ENCODE measurements at places on chromosomes 11 and 22.

- DNase-seq = peak; percentile 16
Observed at GRCh38 chr11:64321533-64321932, 3.6 kb downstream of the PRDX5 start.

DNA sequence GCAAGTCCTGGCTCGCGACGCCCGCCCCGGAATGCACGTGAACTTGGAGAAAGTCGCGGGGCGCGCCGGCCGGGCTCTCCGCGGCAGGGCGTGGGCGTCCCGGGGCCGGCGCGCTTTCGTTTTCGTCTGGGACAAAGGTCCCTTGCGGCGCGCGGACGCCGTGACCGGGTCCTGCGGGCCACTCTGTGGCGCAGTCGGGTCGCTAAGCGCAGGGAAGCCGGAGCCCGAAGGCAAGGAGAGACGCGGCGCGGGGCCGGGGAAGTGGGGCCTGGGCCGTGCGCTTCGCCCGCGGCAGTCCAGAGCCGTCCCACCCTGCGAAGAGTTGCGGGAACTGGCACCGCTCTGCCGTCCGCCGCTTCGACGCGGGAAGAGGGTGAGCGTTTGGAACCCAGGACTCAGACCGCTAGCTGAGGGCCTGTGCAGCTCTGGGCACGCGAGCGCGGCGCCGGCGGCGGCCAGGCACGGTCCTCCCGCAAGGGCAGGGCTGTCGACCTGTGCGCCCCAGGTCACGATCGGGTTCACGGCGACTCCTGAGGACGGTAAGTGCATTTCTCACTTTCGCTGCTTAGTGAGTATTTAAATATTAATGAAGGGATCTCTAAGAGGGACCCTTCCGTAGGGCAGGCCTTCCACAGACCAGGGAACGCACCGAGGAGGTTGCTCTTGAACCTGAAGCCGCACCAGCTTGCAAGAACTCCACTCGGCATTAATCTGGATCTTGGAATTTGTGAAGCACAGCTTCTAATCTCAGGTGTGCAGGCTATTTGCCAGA, 78.0 kb upstream of the PPARA start:
- peak; percentile 65 for DNase-seq

DNA sequence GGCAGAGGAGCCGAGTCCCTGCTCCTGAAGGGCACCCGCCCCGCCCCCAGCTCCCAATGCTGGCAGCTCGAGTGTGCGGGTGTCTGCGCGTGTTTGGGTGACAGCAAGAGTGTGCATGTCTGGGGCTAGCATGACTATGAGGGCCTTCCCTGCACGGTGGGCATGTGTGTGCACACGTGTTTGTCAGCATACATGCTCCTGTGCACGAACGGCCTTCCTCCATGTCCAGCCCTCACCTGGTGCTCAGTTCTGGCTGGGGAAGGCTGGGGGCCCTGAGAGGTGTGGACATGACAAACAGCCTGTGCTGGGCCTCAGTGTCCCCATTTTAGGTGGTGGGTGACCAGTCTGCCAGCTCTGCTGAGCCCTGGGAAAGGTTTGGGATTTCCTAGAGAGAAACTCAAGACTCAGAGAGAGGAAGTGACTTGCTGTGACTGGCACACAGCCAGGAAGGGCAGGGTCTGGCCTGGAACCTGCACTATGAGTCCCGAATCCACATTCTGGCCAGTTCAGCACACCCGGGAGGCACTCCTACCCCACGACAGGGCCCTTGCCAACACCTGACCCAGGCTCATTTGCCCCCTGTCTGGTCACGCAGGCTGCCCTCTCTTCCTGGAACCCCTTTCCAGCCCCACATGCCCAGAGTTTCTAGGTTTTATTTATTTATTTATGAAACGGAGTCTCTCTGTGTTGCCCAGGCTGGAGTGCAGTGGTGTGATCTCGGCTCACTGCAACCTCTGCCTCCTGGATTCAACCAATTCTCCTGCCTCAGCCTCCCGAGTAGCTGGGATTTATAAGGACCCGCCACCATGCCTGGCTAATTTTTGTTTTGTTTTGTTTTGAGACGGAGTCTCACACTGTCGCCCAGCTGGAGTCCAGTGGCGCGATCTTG, 3.3 kb upstream of the SHISA8 start:
- peak; percentile 75 for DNase-seq

- DNase-seq = no peak
Observed at GRCh38 chr11:121521145-121522042, 68.6 kb upstream of the SORL1-AS1 start.

DNA sequence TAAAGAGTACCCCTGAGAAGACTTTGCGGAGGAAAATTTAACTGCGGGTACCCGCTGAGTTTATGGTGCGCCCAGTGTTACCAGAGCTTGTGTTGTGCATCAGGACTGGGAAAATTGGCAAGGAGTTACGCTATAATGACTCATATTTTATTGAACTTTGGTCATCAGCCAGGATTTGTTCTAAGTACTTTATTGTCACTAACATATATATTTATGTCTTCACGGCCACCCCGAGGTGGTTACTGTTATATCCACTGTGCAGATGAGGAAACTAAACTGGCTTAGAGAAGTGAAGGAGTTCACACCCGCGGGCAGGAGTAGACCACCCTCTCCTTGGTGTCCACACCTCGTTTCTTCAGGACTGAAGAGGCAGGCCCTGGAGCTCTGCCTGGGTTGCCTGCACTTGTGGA, 667 bp downstream of the ACCS start:
- DNase-seq = peak; percentile 84

DNA sequence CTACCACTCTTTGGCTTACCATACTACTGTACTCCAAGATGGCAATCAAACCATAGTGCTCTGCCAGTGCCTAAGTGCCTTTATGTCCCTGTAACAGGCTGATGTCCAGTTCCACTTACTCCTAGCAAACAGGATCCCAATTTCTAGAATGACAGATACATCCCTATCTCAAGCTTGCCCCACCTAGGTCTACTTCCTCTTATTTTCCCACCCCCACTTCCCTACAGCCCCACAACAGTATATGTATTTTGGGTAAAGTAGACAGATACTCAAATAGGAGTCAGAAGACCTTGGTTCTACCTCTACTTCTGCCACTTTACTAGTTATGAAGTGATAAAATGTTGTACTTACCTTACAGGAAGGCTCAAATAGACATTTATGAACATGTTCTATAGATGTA, 24.1 kb downstream of the SIK3 start:
- DNase-seq = no peak

GRCh38 chr11:101618709-101619108, 34.9 kb upstream of the TRPC6 start:
- no peak for DNase-seq

- no peak for DNase-seq
Observed at GRCh38 chr11:116052603-116053547, 548.7 kb upstream of the CADM1 start.

GRCh38 chr11:97548280-97548679, 1158.5 kb downstream of the JRKL start:
- no peak for DNase-seq
